Liver (tissue), 10 donors: ENCODE measurements at places on chromosomes 4 and X.

GRCh38 chr4:181911420-181911819 lies 331.8 kb upstream of the TENM3 start:
- no peak for DNase-seq

- DNase-seq = peak; percentile 43
Observed at GRCh38 chr4:107863850-107864371, 39.2 kb downstream of the SGMS2 start.

DNA sequence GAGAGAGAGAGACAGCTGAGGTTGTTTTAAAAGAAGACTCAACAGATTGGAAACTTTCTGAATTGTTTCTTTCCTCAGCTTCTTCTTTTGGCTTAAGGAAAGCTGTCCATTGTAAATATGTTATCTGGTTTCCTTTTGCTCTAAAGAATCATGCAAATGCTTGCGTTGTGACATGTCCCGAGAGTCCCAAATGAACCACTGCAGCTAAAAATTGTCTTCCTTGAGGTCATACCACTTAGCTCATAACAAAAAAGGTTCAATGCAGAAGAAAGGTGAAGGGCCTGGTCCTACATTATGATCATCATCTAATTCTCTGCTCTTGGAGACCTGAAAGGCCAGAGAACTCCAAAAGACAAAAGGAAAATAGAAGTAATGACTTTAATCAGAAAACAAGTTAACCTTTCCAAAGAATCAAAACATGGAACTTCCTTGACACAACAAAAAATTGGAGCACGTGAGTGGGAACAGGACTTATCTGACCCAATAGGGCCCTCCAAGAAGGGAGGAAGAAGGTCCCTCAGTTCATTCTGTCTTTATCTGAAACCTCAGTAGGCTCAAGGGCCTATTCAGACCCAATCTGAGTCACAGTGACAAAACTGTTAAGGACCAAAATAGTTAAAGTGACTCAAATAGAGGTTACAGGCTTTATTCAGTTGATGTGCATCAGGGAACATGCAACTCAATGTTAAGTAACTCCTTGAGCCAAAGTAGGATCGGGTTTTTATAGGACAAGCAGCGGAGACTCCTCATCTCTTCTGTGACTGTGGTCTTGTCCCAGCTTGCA lies 14.7 kb upstream of the VSIG1 start:
- DNase-seq = no peak

GRCh38 chr4:145186729-145187128 lies 6.3 kb upstream of the OTUD4 start:
- DNase-seq = no peak

- no peak for DNase-seq
Observed at GRCh38 chr4:41156574-41156973, 57.8 kb downstream of the APBB2 start.

GRCh38 chrX:11450354-11450753 lies 157.1 kb downstream of the AMELX start:
- no peak for DNase-seq

GRCh38 chr4:110586131-110586850 lies 36.6 kb downstream of the PITX2 start:
- no peak for DNase-seq

DNA sequence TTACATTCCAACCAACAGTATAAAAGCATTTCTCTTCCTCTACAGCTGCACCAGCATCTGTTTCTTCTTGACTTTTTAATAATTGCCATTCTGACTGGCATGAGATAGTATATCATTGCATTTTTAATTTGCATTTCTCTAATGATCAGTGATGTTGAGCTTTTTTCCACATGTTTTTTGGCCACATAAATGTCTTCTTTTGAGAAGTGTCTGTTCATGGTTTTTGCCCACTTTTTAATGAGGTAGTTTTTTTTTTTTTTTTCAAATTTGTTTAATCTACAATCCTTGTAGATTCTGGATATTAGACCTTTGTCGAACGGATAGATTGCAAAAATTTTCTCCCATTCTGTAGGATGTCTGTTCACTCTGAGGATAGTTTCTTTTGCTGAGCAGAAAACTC lies 39.5 kb upstream of the TBC1D19 start:
- DNase-seq = no peak

GRCh38 chr4:109020861-109021260 lies 258.0 kb upstream of the ETNPPL start:
- DNase-seq = no peak

- no peak for DNase-seq
Observed at GRCh38 chr4:140052050-140052449, 101.9 kb downstream of the MAML3 start.

DNA sequence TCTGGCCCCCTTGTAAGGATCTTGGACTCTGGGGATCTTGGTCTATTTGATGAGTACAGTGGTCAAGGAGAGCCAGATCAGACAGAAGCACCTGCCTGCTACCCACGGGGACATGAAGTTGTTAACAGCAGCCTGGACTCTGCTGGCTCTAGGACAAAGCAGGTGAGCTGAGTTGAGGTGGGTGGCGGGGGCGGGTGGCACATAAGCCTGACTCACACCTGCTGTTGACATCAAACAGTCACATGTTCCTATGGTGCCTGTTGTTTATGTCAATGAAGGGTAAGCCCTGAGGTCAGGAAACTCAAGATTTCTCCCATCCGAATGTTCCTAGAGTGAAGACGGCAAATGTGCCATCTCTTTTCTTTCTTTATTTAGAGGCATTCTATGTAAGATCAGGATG lies 50.1 kb upstream of the CLNK start:
- no peak for DNase-seq

DNA sequence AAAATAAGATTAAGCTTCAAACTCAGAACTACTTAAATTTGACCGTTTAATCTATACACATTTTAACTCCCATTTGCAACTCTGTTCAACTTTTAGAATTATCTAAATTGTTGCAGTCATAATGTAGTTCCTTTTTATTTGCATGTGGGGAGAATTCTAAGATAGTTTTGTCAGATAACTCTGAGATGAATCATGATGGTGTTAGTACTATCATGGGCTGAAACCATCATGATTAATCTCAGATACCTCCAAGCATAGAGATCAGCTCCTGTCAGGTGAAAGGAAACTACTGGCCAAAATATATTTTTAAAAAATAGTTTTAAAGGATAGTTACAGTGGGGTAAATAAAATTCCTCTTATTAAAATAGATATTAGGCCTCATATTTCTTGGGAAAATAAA lies 39.0 kb downstream of the FBXO8 start:
- DNase-seq = no peak

DNA sequence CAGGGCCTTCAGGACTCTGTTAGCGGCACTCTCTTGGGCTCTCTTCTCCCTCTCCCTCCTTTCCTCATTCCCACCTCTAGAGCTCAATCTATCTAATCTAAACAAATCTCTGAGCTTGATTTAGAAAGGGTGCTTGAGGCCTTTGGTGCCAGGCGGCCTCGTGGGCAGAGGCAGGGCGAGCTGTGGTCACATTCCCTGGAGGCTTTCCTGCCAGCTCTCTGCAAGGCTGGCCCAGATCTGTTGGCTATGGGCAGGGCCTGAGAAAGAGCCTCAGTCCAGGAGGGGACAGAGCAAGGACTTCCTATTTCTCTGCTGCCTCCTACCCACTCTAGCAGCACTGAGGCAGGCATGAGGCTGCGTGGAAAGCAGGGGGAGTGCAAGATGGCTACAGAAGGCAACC lies 38.6 kb downstream of the PJA1 start:
- DNase-seq = no peak

- DNase-seq = no peak
Observed at GRCh38 chr4:180932370-180933001, 1310.7 kb upstream of the TENM3 start.

DNA sequence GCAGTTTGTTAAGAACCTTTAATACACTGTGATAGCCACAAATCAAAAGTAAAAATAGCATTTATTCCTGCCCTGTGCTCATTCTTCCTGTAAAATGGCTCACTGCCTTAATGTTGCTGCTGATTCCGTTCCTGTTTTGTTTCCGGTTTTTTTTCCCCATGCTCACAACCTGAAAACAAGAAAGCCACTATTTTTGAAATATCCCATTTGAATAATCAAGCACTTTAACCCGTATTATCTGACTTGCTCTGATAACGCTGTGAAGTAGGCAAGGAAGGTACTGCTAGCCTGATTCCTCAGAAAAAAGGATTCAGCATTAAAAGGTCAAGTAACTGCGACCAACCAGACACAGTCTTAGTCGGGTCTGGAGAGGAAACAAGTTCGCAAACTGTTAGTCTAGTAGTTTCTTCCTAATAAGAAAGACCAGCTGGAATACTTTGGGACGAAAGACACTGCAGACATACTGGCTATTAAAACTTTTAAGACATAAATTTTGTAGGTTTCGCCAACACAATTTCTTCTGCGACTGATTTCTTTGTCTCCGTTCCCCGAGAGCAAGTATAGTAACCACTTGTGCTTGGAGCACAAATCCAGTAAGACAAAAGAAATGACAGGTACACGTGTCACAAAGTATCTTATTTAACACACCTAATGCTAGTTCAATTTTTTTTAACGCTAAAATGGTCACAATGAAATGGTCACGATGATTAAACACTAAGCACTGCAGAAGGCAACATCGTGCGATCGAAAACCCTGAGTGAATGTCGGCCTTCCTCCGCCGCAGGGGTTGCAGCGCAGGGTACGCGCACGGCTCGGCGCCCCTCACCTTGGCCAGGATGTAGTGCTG lies 802 bp downstream of the COX18 start:
- no peak for DNase-seq

DNA sequence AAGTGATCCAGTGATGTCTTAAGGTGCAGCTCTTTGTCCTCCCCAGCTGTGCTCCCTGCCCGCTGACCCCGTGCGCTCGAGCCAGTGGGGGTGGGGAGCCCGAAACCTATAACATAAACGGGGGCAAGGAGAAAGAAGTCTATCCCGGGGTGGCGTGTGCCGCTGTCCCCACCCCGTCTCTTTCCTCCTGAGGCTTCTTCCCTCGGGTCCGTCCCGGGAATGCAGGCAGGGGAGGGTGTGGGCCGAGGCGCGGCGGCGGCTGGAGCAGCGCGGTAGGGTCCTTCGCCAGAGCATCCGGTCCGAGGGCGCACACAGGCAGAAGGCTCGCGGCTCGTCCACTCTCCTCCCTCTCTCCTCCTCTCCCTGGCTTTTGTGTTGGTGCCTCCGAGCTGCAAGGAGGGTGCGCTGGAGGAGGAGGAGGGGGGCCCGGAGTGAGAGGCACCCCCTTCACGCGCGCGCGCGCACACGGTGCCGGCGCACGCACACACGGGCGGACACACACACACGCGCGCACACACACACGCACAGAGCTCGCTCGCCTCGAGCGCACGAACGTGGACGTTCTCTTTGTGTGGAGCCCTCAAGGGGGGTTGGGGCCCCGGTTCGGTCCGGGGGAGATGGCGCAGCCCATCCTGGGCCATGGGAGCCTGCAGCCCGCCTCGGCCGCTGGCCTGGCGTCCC lies at the start of gene RAB33A:
Gene RAB33A, plus strand, starts transcription at position 517 of the 681 bp plus-strand sequence. Its CDS starts 101 bp downstream, at position 618.
- no peak for DNase-seq

GRCh38 chr4:162015090-162015489 lies 148.7 kb downstream of the FSTL5 start:
- no peak for DNase-seq

GRCh38 chr4:144289667-144290428 lies 149.3 kb upstream of the GYPA start:
- DNase-seq = no peak

GRCh38 chr4:184329659-184330400 lies 112.2 kb upstream of the ENPP6 start:
- no peak for DNase-seq

DNA sequence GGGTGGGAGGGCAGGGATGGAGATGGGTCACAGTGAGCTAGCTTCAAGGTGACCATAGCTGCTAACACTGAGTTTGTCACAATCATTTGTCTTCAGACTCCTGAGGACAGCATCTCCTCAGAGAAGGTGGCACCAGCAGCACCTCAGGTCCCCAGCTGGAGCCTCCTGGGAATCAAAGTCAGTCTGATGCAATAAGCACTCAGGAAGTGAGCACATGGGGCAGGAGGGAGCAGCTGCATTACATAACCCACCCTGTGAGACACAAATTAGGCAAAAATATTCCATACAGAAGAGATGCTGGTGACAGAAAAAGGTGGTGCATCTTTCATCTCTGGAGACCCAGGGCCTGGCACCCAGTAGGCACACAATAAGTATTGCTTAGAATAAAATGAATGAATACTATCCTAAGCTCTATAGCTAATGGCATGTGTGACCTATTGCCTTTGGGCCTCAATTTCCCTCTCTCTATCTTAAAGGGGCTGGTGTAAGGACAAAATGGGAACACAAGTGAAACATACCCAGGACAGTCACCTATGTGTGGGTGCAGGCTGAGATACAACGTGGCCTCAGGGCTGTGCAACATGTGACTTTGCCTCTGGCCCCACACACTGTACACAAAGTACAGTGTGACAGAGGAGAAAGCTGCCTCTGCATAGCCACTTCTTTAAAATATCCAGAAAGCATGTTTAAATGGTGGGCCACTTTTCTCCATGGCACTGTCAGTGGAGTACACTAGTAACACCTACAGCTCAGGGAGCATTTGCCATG lies 37.1 kb downstream of the SLC39A8 start:
- no peak for DNase-seq

GRCh38 chr4:109015413-109015810 lies 252.6 kb upstream of the ETNPPL start:
- no peak for DNase-seq

DNA sequence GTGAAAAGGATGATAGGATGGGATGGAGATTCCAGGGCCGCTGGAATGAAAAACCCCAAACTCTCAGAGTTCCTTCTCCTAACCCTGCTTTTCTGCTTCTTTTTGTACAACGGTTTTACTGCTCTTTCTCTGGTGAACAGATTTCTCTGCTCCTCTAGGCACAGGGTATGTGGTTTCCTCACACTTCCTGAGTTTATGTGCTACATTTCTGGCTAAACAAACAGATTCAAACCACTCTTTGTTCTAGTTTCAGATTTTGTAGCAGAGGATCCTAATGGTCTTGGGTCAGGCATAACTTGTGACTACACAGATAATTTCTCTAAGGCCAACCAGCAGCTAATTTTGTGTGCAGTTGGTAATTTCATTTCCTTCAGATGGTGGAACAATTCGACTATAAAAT lies 52.6 kb downstream of the OSTC start:
- DNase-seq = no peak

DNA sequence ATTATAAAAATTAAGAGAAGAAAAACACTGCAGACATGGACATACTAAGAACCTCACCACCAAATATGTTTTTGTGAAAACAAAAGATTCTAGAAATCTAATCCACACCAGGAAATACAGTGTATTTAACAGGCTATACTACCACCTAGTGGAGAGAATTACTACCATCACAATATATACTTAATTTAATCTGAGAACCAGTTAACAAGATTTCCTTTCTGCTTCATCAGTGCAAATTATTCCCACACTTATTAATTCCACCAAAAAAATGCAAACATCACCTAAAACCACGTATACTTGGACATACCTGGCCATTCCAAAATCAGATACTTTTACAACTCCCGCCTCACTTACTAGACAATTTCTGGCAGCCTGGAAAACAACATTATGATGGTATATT lies 7.0 kb upstream of the TXK start:
- no peak for DNase-seq

DNA sequence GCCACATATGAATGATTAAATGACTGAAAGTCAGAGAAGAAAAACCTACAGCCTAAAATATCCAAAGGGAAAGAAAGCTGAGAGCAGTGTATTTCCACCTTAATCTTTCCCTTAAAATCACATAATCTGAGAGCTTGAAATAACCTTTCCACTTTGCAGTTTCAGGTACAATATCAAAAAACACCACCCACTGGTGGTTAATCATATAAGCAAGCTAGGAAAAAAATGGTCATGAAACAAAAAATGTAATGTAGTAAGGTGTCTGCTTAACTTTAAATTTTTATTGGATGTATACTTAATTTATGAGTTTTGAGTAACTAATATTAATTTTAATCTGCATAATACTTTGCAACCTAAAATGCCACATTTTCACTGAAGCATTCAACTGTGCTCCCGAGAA lies 3.2 kb downstream of the PRDM5 start:
- no peak for DNase-seq

- no peak for DNase-seq
Observed at GRCh38 chr4:179441596-179441995, 1999.4 kb upstream of the AGA start.
